ENCODE measurements at places on chromosomes 12 and 14. TPM values are rescaled to one million over a fixed set of nuclear protein-coding genes. Genes with fewer than 3 reads are reported as not detected.

CCDC38 gene
- total RNA-seq, result 0.27 TPM

MUCL1 gene
- not detected for total RNA-seq

DDX47 gene
- 89.3 TPM for total RNA-seq

KRT77 gene
- 1.2 TPM for total RNA-seq

EXOC3L4 gene
- total RNA-seq, result 0.16 TPM

CD4 gene
- 7.2 TPM for total RNA-seq

PLEKHH1 gene
- total RNA-seq, result 25.3 TPM

SLCO1B1 gene
- not detected for total RNA-seq

KCNH3 gene
- total RNA-seq, result 0.93 TPM

SNX6 gene
- total RNA-seq, result 260 TPM

AVPR1A gene
- 25.7 TPM for total RNA-seq

CLECL1 gene
- total RNA-seq, result not detected

ALDH2 gene
- 31.5 TPM for total RNA-seq

NR1H4 gene
- total RNA-seq, result 0.66 TPM
